RCC 7860 (cell line): ENCODE measurements at places on chromosomes 13 and 19.
A peak's percentile ranks its signal among the peaks of the same experiment; 100 is the strongest.

GRCh38 chr13:61406275-61406674 lies 9.4 kb downstream of the PCDH20 start:
- no peak for DNase-seq

DNA sequence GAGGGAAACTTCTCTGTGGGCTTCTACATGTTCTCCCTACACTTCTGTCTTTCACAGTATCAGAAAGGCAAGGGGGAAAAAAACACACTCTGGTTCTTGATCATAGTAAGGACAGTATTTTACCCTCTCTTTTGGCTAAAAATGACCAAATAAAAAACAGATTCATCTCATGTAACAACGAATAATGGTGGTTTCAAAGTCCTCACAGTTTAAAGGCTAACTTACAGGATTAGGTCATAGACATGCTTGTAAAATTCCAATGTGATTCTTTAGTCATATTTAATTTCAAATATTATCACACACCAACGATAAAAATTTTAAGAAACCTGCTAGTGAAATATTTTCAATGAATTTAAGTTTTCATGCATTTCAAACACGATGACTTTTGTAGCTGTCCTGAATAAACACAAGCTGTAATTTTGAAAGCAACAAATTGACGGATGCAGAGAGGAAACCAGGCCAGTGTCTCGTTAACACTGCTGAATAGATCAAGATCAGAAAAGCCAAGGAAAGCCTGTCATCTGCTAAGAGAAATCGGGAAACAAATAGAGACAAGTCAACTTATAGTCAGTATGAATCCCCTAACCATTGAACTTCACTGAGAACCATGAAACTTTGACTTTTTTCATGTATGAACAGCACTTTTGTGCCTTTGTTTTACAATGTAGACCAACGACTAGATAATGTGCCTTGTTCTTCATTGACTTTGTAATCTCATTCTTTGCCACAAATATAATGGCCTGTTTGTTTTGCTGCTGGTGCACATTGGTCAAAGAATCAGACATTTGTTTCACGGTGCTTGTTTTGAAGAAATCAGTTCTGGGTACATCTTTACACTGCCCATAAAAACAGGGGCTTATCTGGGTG lies 22.0 kb downstream of the MBNL2 start:
- no peak for DNase-seq

DNA sequence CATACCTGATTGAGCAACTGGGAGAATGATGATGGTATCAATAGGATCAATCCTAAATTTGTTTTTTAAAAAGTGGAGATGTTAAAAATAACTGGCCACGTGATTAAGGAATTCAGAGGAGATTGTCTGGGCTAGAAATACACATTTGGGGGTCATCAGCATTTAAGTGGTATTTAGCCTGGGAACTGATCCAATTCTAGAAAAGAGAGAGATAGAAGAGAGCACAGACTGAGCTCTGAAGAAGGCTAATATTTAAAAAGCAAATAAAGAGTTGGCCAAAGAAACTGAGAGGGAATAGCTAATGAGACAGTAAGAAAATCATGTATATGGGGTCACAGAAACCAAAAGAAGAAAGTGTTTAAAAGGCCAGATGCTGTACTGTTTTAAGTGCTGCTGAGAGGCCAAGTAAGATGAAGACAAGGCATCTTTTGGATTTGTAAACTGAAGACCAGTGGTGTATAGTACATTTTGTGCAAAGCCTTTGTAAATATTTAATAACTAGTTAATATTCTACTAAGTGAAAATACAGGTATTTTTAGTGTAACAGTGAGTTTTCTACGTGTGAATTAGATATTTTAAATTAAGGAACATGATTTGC lies 40.2 kb downstream of the UBL3 start:
- DNase-seq, result no peak

GRCh38 chr19:39223703-39224279 lies 19.7 kb upstream of the SYCN start:
- no peak for DNase-seq

GRCh38 chr13:95784900-95785290 lies 108.0 kb downstream of the DNAJC3 start:
- peak; percentile 10 for DNase-seq

DNA sequence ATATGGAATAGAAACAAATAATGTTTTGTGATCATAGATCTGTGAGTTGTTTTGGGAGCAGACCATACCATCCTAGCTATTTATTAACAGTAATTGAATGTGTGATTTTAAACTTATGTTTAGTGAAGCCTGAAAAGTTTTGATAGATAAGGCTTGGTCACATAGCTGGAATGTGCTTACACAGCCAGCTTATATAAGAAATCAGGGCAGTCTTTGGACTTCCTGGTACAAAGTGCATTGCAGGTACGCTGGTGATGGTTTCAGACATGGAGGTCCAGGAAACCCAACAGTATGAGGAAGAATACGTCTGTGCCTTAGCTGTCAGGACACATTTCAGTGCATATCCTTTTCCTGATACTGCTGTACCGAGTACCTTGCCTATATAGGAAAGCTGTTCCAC lies 2316.2 kb upstream of the PCDH20 start:
- DNase-seq, result peak; percentile 38

DNA sequence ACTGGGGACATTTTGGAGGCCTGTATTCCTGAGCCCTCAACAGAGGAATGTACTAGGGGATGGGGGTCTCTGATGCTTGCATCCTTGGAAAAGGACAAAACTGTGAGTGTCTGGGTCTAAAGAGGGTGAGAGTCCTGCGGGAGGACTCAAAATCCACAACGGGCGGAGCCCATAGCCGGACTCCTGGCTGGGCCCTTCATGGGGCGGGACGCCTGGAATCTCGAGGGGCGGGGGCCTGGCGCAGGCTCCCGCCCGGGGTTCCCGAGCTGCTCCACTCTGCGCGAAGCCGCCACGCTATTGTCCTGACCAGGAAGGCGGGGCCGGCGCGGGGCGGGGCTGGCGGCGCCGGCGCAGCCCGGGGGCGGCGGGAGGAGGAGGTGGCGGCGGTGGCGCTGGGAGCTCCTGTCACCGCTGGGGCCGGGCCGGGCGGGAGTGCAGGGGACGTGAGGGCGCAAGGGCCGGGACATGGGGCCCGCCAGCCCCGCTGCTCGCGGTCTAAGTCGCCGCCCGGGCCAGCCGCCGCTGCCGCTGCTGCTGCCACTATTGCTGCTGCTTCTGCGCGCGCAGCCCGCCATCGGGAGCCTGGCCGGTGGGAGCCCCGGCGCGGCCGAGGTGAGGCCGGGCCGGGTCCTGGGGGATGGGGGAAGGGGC lies at the start of gene APLP1:
TSS of gene APLP1 (plus strand) at position 403 of the 651 bp plus-strand sequence. CDS start at position 466, 63 bp downstream.
- no peak for DNase-seq

DNA sequence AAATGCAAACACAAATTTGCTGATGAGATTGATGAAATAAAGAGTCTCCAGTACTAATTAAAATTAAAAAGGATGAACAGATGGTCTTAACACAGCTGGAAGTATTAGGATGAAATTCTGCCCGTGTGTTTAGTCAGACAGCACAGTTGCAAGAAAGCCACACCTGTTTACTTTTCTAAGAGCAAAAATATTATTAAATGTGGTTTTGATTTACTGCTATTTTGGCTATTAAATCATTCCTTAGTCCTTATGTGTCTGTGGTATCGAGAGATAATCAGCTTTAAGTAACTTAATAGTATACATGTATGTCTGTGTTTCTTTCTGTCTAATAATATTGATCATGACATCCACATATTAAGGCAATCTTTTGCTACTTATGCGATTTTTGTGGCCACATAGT lies 494.9 kb downstream of the GPC6 start:
- no peak for DNase-seq

DNA sequence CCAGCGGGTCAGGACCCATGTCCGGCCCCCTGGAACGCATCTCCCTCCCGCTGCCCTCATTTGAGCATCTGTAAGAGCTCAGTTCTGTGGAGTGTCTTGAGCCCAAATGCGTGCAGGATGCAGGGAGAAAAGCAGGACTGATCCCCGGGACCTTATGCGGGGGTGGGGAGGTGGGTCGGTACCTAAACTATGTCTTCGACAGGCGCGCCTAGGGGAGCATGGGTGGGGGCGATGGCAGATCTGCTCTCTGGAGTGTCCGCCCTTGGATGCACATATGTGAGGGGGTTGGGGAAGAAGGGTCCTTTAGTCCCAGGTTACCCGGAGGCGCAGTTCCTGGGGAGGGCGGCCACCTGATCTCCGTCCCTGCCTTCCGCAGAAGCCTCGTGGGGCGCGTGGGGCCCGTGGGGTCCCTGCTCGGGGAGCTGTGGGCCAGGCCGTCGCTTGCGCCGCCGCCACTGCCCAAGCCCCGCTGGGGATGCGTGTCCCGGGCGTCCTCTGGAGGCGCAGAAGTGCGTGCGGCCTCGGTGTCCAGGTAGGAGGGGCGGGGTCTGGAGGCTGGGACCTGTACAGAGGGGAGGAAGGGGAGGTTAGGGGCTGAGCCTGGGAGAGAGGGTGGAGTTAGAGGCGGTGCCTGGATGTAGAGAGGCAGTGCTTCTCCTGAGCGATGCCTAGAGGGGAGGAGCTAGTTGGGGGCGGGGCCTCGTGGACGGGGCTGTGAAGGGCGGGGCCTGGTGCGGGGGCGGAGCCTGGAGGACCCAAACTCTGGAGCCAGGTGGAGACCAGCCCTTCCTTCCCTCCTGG lies 2.9 kb downstream of the CILP2 start:
- DNase-seq, result no peak

- DNase-seq, result no peak
These were observed 14.0 kb downstream of the WASF3 start for GRCh38 chr13:26571518-26571917.

GRCh38 chr19:10173527-10173926 lies 21.2 kb downstream of the DNMT1 start:
- peak; percentile 51 for DNase-seq

DNA sequence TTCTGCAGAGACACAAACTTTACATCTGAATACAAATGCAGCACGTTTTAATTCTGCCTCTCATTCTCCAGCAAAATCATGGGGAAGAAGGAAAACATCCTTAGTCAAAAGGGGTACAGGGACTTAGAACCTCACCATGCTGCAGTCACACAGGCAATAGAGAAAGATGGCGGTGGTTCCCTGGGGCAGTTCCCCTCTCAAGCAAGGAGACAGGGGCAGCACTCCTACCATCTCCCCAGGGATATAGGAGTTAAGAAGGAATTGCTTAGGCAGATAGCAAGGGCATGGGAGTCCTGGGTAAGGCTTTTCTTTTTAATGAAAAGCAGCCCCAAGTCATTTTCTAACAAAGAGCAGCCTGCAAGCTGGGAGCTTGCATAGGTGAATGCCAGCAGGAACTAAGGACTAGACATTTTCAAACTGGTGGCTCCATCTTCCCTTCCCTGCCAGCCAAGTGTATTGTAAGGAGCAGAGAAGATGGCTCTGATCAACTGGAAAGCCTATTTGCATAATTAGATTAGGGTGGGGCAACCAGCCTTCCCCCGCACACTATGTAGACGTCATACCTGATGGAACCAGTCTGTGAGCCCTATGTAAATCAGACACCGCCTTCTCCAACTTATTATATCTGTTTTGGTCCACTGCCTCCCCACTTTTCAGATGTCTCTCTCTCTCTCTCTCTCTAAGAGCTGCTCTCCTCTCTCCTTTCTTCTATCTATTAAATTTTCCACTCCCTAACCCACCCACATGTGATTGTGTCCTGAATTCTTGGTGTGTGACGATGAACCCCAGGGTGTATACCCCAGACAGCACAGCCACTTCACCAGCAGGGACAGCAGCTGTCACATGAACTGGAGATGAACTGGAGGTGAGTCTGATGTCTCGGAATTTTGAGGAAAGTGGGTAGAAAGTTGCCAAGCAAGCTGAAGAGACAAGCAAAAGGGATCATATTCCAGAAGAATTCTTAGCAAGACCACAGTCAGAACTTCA lies 514.5 kb downstream of the IRS2 start:
- peak; percentile 17 for DNase-seq

GRCh38 chr13:37529751-37530385 lies 68.7 kb downstream of the POSTN start:
- DNase-seq, result no peak

GRCh38 chr13:80386002-80386401 lies 45.1 kb upstream of the SPRY2 start:
- DNase-seq, result no peak

DNA sequence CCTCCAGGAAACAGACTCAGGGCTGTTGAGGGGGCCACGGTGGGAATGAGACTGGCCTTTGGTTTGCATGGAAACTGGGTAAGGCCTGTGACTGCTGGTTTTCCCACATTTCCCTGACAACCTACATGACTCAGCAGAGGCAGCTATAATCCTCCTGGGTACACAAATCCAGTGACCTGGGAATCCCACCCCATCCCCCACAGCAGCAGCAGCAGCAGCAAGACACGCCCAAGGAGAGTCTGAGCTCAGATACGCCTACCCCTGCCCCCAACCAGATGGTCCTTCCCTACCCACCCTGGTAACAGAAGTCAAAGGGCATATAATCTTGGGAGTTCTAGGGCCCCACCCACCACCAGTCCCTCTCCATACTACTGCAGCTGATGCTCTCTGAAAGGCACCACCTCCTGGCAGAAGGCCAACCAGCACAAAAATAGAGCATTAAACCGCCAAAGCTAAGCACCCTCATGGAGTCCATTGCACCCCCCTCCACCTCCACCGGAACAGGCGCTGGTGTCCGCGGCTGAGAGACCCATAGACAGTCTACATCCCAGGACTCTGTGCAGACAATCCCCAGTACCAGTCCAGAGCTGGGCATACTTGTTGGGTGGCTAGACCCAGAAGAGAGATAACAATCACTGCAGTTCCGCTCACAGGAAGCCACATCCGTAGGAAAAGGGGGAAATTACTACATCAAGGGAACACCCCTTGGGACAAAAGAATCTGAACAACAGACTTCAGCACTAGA lies 237.2 kb upstream of the SPRY2 start:
- DNase-seq, result no peak

- DNase-seq, result peak; percentile 77
These were observed 11.3 kb downstream of the GTPBP3 start for GRCh38 chr19:17348700-17349099.

- no peak for DNase-seq
These were observed 8.4 kb upstream of the DCUN1D2 start for GRCh38 chr13:113498905-113499304.

DNA sequence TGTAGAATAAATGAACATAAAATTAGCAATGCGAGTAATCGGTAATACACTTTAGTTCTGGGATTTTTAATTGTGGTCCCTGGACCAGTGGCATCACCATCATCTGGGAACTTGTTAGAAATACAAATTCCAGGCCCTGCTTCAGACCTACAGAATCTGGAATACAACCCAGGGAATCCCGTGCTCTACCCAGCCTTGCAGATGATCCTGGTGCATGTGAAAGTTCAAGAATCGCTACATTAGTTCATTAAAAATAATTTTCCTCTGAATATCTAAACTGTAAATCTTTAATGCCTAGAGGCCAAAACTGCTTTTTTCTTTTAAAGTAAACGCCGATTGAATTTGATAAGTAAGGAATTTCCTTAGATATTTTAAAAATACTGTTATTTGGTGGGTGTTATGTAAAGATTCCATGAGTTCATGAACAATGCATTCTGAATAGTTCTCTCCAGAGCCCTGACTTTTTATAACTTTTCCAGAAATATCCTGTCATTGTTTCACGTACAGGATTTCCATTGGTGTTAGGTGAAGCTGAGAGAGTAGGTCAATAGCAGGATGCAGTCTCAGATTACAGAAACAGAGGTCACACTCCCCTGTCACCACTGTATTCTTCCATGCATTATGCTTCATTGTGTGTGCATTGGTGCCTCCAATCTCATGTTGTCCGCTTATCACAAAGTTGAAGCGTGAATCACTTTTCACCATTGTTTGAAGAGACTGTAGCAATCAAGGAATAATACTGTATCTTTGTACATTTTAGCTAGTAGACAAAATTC lies 596.5 kb upstream of the KLF12 start:
- DNase-seq, result no peak
